Vagina (tissue), 2 donors: ENCODE measurements at places on chromosomes 16 and 17.

- no peak for DNase-seq
Measured at GRCh38 chr17:43442711-43443110, 41.1 kb upstream of the DHX8 start.

DNA sequence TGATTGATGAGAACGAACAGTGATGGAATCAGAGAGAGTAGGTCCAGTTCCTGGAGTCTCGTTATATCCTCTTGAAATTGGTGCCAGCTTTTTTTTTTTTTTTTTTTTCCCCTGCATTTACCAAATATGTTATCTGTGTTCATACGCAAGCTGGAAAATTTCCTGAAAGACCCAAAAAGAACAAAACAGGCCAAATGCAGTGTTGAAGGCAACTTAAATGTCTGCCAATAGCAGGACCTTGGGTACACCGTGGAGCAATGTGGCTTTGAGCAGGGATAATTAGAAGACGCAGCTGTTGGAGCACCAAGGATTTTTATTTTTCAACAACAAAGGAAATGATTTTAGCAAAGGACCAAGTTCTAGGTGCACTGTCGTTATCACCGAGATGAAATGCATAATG is 105.0 kb downstream of the ABCC6 start:
- DNase-seq, result no peak

DNA sequence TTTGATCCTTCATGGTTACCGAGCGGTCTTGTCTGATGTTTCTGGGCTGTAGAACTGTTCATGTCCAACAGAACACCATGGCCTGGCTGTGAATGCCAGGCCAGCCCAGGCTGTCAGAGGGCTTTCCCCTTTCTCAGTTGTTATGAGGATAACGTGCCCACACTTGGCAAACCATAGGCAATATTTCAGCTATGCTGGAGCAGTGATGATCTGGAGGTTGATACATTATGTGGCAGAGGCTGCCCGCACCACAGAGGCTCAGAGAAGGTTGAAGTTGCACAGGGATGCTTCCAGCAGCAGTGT is 92.9 kb downstream of the C16orf78 start:
- no peak for DNase-seq

DNA sequence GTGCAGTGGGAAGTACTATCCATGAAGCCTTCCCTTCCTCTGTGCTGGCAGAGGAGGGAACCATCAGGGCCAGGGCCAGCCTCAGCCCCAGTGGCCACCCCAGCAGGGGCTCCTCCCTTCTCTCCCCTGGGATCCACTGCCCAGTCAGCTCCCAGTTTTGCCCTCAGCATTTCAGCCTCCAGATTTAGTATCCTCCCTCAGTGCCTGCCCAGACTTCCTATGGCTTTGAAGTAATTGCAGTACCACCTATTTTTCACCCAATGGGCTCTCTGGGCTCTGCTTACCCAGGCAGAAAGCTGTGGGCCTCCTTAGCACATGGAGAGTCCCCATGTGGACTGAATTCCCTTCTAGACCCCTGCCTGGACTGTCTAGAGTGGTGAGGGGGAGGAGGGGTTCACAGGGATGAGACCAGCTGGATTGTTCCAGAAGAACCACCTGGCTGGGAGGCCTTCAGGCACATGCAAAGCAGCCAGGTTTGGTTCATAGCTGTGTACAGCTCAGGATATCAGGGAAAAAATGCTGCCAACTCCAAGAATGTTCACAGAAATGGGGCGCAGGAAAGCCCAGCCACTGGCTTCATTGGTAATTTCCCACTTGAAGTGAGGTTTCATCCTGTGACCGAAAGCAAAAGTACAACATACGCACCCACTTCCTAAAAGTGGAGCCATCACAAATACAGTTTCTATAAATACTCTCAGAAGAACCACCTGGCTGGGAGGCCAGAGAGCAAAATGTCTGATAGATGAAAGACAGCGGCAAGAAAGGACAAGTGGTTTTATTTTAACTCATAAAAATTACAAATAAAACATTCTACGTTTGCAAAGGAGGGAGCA is 15.2 kb upstream of the HERPUD1 start:
- no peak for DNase-seq

- no peak for DNase-seq
Measured at GRCh38 chr16:19005561-19006445, 22.1 kb downstream of the TMC7 start.

- DNase-seq, result no peak
Measured at GRCh38 chr17:81073967-81074839, 39.3 kb downstream of the BAIAP2 start.

DNA sequence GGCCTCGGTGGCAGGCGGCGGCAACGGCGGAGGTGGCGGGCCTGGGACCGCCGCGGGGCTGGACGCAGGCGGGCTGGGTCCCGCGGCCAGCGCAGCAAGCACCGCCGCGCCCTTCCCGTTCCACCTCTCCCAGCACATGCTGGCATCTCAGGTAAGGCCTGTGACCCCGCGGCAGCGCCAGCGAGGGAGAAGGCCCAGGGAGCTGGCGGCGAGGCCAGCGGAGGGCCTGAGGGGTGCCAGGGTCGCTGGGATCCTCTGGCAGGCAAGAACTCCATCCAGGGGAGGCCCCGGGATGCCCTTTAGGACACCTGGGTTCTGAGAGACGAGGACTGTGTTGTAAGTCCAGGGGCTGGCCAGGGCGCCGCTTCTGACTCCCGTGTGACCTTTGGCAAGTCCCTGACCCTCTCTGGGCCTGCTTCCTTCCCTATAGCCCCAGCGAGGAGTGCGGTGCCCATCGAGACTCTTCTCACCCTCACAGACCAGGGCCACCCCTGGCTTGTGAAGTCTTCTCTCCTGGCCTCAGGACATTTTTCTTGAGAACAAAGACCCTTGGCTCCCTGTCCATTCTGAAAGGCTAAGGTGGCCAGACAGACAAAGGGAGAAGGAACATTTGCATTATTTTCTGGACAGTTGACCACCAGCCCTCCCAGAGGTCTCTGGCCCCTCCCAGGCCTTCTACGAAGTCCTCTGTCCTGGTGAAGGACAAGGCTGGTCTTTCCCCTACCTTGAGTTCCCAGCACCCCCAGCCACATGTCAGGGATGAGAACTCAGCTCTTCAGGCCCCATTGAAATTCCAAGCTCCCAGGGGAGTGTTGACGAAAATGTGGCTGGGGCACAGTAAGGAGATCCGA is 6.3 kb downstream of the TBX2 start:
- DNase-seq, result no peak

GRCh38 chr17:29565643-29566472 is 979 bp downstream of the ABHD15 start:
- peak; percentile 85 for DNase-seq

DNA sequence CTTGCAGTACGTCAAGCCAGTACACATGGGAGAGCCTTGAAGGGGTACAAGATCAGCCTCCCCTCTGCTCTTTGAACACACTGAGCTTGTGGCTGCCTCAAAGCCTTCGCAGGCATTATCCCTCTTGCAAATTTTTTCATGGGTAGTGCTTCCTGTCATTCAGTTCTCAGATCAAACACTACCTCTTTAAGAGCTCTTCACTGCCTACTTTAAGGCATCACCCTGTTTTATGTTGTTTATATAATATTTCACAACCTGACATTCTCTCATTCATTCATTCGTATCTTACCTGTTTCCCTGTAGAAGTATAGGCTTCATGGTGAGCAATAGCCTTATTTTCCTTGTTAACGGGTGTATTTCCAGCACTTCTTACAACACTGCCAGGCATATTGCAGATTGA is 269.1 kb downstream of the CDH13 start:
- DNase-seq, result no peak

DNA sequence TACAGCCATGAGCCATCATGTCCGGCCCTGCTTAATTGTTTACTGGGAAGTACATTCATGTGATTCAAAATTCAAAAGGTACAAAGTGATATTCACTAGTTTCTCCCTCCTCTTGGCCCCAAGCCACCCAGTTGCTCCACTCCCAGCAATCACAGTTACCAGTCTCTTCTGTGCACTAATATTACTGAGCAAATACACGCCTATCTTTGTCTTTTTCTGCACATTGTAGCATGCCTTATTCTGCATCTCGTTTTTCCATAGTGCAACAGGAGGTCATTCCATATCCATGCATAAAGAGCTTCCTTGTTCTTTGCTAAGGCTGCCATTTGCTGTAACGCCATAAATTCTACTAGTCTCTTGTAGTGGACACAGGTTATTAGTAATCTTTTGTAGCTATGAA is 2.2 kb upstream of the ALOX15 start:
- no peak for DNase-seq

DNA sequence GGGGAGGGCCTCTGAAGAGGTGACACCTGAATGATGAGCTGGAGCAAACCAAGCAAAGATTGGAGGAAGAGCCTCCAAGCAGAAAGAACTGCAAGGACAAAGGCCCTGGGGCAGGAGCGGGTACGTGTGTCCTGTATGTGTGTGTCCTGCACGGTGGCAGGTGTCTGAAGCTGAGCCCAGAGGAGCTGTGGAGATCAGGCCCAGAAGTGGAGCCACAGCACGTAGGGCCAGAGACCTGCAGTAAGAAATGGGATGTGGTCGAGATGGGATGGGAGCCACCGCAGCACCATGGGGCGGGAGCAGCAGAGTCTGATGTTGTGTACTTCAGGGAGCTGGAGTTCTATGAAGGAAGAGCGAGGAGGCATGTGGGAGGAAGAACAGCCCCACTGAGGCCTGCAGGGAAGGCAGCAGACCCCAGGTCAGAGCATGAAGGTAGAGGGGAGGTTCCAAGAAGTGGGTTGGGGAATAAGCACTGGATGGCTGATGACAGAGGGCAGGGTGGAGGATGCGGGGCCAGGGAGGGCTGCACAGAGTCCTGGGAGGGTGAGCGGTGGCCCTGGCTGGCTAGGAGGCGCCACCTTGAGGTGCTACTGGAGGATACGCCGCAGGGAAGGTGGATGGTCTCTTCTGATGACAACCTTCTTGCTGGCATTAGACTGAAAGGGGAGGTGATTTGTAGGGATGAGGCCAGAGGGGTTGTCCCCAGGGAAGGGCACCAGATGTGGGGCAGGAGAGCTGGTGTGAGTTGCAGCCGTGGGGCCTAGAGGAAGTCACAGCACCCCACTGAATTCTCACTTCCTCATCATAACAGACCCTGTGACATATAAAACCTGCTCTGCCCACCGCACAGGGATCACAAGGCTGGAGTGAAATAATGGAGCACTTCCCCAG is 10.6 kb upstream of the CETP start:
- DNase-seq, result no peak

- DNase-seq, result no peak
Measured at GRCh38 chr16:75494661-75495075, 573 bp downstream of the CHST6 start.

DNA sequence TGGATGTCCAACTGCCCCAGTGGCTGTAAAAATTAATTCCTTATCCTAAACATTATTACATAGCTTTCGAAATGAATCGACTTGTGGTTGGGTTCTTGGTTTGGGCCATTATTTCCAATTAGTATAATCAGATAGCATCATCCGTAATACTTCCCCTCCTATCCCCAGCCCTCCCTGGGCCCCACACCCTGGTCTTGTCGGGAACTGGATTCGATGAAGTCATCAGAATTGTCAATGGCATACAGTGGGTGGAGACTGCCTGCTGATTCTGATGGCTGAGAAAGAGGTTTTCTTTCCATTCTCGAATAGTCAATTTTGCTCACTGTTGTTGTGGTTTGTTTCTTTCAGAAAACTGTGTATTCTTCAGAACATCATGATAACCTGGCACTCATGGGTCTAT is 395.1 kb downstream of the SEC14L1 start:
- no peak for DNase-seq

GRCh38 chr16:8900343-8900742 is 18.2 kb downstream of the LITAFD start:
- DNase-seq, result no peak

- DNase-seq, result no peak
Measured at GRCh38 chr17:71502443-71502842, 618.4 kb upstream of the SOX9 start.

GRCh38 chr16:12753203-12754023 is 50.3 kb downstream of the CPPED1 start:
- DNase-seq, result no peak

DNA sequence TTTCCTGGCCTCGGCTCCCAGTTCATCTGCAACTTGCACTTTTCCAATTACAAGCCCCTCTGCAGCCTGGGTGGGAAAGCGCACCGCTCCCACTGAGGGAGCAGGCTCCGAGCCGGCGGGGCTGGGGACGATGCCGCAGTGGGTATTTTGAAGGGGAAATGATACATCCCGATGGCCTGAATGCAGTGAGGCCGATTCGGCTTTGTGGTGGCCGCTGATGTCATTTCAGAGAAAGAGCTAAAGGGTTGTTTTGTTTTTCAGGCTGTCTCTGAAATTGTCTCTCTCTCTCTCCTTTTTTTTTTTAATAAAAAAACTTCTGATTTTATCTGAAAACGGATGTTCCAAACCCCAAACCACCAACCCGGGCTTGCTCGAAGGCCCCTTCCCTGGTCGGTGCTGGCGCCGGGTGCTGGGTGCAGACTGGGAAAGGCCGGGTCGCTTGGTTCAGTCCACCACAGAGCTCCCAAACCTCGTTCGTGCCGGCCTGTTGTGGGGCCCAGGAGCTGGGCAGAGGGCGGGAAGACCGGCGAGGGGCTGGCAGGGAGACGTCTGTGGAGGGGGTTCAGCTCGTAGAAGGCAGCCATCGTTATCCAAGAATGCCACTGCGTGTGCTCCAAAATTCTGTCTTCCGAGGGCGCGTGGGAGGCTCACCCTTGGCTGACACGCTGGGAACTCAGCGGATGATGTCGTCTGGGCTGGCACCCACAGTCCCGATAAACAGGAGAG is 102.8 kb downstream of the FOXL1 start:
- DNase-seq, result no peak

- DNase-seq, result no peak
Measured at GRCh38 chr17:7431231-7431630, 2.6 kb downstream of the SPEM3 start.

DNA sequence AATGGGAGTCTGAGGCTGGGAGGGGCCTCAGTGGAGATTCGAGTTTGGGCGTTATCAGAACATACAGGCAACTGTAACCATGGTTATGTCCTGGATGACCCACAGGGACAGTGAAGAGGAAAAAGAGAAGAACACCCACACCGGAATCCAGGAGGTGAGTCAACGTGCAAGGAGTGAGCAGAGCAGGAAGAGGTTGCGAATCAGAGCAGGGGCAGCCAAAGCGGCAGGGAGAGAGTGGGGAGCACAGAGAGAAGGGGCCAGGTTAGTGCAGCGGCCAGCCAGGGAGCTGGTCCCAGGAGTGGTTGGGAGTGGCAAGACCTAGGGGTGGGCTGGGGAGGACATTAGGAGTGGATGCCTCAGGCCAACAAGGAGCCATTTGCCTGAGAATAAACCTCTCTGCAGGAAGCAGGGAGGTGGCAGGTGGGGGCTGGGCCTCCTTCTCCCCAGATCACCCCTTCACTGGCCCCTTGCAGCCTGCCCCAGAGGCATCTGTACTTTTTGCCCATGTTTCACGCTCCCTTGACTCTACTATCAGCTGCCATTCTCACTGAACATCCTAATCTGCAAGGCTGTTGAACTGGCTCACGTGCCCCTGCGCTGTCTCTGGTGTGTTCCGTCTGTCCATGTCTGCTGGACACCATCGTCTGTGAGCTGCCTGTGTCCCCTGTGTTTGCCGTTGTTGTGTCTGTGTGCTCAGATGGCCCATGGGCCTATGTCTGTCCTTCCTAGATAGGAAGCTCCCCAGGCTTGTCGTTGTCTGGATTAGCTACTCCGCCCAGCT is 5.1 kb downstream of the KRT13 start:
- no peak for DNase-seq

GRCh38 chr17:64328036-64328858 is 62.4 kb downstream of the PECAM1 start:
- no peak for DNase-seq
